ENCODE measurements at places on chromosomes 1 and 21. TPM values are rescaled to one million over a fixed set of nuclear protein-coding genes. Genes with fewer than 3 reads are reported as not detected.

RXRG gene
- total RNA-seq: not detected

CLCNKA gene
- total RNA-seq: not detected

FYB2 gene
- total RNA-seq: not detected

FAM20B gene
- total RNA-seq: 23.7 TPM

DDAH1 gene
- total RNA-seq: not detected

UBL4B gene
- total RNA-seq: not detected

RHBG gene
- total RNA-seq: not detected

All from naive thymus-derived CD8-positive, alpha-beta T cell (primary cell).